ENCODE measurements at places on chromosomes 4 and X.

GRCh38 chrX:155086202-155086840 is 15.0 kb downstream of the BRCC3 start:
- peak; percentile 53 for DNase-seq

- no peak for DNase-seq
These were observed 17.4 kb upstream of the AFF1 start for GRCh38 chr4:86917212-86918039.

- no peak for DNase-seq
These were observed 903.4 kb downstream of the TECRL start for GRCh38 chr4:63505714-63506460.

GRCh38 chr4:183876268-183876934 is 28.7 kb upstream of the STOX2 start:
- DNase-seq = no peak

DNA sequence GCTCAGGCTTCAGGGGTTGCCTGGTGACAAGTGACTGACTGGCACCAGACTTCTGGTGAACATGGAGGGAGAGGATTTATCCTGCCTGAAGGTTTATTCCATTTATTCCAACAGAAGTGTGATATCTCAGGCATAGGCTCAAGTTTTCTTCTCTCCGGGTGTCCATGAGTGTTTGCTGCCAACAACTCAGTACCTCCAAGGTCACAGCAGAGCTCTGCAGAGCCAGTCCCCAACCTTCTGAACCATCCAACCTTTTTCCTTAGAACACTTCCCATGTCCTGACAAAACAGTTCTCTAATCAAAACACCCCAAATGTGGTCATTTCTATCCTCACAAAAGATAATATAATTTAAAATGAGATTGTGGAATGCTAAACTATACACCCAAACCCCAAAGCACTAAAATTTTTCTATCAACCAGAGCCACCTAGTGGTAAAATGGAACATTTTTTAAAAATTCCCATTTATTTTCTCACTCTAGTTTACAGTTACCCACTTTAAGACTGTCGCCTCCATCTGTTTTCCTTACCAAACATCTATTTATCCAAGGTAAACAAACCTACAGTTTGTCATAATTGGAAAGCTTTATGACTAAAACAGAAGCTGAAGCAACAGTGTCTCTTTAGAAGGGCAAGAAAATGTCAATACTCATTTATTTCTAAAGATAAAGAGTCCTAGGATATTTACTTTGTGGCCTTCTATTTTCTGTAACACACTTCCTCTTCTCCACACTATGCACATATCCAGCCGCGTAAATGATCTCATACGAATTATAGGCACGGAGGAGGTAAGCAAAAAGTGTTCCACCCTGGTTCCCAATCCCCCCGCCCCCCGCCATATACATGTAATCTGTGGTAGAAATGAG is 39.5 kb downstream of the TMEM154 start:
- peak; percentile 50 for DNase-seq

DNA sequence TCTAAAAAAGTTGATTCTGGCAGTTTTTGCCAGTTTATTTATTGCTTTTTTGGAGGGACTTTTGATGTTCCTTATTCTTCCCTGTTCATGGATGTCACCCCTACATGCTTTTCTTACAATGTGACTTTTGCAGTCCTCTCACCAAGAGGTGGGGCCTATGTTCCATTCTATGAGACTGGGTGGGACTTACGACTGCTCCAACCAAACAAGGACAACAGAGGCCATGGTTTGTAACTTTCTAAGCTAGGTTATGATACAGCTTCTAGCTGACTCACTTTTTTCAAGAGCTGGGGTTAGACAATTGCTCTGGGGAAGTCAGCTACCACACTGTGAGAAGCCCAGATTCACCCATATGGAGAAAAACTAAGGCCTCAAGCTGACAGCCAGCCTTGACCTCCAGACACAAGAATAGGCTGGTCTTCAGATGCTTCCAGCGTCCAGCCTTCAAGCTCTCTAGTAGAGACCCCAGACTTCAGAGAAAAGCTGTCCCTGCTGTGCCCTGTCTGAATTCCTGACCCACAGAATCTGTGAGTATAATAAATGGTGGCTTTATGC is 39.5 kb downstream of the ENOPH1 start:
- DNase-seq = no peak

GRCh38 chr4:25011135-25011866 is 19.4 kb downstream of the LGI2 start:
- DNase-seq = no peak

DNA sequence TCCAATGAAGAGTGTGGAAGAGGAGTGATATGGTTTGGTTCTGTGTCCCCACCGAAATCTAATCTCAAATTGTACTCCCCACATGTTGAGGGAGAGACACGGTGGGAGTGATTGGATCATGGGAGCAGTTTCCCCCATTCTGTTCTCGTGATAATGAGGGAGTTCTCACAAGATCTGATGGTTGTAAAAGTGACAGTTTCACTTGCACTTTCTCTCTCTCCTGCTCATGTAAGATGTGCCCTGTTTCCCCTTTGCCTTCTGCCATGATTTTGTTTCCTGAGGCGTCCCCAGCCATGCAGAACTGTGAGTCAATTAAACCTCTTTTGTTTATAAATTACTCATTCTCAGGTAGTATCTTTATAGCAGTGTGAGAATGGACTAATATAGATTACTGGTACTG is 39.6 kb downstream of the FAM47C start:
- DNase-seq = no peak

GRCh38 chr4:183658362-183659028 is 490 bp downstream of the RWDD4 start:
- DNase-seq = no peak

- DNase-seq = no peak
These were observed 682.9 kb upstream of the GALNTL6 start for GRCh38 chr4:171130256-171130801.

DNA sequence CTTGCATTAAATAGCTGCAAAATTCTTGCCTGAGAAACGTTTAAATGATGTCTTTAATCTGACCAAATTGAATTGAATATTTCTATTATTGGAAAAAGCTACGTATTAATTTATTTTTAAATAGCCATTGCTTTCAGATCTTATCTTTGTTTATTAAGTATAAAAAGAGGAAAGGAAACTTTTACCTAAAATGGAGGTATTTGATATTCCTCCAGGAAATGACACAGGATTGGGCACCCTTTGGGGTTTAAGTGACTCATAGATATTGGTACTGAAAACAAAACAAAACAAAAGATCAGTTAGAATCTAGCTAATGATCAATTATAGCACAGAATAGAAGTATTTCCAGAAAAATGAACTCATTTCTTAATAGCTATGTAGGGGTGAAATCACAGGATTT is 34.1 kb downstream of the PLS3 start:
- no peak for DNase-seq

DNA sequence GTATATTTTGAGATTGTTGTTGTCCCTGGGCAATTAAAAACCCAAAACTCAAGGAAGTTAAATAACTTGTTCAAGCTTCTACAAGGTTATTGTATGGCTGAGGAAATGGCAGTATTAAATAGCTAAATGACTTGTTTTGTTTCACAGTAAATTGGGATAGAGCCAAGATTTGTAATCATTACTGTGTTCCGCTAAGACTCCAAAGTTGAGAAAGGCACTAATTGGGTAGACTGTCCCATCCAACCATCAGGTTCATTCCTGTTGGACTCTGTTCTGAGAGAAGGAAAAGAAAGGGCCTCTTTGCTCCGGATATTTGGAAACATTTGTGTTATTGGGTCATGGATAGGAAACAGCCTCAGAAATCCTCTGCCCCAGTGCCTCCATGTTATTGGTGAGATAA is 82.2 kb downstream of the DCLK2 start:
- DNase-seq = no peak

- DNase-seq = no peak
These were observed 215.3 kb upstream of the CTSO start for GRCh38 chr4:156169011-156169410.

Data from CD4-positive, alpha-beta T cell treated with Interleukin-12 subunit alpha and Interleukin-12 subunit beta, for 1 hour (primary cell).